Daoy (cell line): ENCODE measurements at places on chromosomes 7 and 10. TPM values are rescaled to one million over a fixed set of nuclear protein-coding genes. Genes with fewer than 3 reads are reported as not detected.

DNA sequence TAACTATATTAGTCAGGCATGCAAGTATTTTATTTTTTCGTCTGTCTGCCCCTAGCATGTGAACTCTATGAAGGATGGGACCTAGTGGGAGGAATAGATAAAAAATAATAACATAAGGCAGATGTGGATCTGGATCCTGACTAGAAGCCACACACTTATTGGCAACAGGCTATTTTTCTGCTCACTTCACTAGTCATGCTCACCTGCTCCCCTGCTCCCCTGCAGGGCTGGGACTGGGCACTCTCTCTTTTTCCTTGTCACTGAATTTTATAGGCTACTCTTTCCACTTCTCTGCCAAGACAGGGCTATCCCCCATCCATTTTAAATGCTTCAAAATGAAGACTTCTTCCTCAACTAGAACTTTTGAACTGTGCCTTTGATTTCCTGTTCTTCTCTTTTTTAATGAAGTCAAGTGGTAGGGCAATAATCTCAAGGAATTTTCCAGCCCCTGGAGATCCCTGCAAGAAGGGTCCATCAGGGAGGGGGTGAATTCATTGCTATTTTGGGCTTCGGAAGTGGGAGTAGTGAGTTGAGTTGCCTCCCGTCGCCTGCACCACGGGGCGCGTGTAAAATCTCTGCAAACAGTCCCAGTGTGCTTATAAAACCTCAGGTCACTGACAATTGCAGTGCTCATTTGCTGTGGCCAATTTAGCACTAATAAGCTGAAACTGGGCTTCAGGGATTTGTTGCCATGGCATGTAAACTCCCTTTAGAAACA, 156.7 kb upstream of the NPVF start:
- no peak for DNase-seq

- DNase-seq: no peak
Observed at GRCh38 chr7:22786290-22786932, 36.2 kb downstream of the TOMM7 start.

DNA sequence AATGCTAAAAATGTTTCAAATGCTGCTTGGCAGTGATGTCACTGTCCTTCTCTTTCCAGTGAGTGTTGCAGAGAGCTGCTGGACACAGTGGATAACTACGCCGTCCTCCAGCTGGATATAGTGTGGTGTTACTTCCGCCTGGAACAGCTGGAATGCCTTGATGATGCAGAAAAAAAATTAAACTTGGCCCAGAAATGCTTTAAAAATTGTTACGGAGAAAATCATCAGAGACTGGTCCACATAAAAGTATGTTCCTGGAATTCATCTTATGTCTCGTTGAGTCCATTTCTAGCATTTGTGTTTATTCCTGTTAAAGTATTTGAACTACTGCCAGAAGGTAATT, 25.2 kb downstream of the NUB1 start:
- DNase-seq: no peak

SP4 gene
- 15.3 and 19.3 TPM in 2 replicates for total RNA-seq

IRF5 gene
- total RNA-seq: 0.60 and 2.2 TPM in 2 replicates

DNA sequence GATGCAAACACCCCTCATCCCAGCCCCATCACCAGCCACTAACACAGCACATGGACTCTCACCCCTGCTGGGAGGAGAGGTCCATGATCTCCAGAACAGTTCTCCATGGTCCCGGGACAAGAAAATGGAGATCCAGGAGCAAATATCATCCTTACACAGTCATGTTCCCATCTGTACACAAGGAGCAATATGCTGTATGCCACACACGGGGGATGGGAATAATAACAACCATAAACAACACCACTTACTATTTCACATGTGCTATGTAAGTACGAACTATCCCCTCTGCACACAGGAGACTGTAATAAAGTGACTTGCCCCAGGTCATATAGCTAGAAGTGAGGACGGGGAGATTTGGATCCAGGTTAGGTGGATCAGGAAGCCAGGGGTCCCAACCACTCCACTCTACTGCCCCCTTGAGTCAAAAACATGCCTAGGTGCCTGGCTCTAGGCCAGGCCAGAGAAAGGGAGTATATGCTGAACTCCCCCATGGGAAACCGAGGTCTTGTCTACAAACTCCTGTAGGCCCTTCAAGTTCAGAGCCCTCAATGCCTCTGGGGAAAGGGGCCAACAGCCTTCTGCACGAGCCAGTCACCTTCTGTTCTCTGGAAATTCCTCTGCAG, 34.1 kb downstream of the LRRC20 start:
- DNase-seq: peak; percentile 44

DNA sequence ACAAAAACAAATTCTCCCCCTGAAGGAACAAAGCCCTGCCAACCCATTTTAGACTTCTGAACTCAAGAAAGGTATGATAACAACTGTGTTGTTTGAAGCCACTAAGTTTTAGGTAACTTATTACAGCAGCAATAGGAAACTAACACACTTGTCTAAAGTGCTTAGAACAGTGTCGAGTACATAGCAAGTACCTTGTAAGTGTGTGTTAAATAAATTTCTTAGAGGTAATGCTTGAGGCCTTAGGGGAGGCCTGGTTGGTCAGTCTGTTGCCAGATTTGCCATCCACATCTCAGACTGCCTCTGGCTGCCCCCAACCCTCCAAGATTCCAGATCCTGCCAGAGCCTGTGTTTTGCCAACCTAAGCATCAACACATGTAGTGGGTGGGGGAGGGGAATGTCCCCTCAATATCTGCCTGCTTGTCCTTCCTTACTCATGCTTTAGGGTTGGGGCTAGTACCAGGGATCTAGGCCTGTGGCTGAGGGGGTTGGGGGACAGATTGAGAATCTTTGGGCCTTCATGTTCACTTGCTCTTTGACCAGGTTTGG, 27.1 kb upstream of the PAX2 start:
- no peak for DNase-seq

GDI2 gene
- total RNA-seq: 340 and 354 TPM in 2 replicates

FAM3C gene
- 61.7 and 86.6 TPM in 2 replicates for total RNA-seq

DNA sequence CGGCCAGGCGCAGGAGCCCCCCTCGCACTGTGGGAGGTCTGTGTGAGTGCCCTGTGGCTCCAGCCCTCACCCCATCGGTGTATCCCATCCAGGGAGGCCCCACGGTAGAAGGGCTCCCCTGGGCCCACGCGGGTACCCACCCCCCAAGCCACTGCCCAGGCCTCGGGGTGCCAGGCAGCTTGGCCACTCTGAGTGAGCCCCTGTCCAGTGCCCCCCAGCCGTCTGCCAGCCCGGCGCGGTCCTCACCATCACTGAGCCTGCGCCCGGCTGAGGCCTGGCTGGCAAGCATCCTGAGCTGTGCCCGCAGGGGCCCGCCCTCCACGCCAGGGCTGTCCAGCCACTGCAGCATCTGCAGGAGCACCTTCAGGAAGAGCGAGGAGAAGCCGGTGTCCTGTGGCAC, 19.2 kb upstream of the MICALL2 start:
- no peak for DNase-seq

DNA sequence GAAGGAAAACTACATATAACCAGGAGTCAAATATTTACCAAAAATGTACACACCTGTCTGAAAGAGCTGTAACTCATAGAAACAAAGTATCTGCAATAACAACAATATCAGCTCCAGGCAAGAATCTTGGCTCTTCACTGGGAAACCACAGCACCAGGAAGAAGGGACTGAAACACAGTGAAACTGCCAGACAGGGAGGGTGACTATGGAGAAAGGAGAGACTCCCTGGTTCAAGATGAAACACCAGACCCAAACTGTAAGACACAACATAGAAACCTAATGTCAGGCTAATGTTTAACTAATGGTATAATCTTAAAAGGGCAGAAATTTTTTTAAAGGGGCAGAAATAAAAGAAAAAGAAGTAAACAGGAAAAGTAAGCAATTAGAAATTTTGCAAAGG, 11.5 kb upstream of the TAS2R39 start:
- DNase-seq: no peak

IPMK gene
- 3.0 and 3.9 TPM in 2 replicates for total RNA-seq

DNA sequence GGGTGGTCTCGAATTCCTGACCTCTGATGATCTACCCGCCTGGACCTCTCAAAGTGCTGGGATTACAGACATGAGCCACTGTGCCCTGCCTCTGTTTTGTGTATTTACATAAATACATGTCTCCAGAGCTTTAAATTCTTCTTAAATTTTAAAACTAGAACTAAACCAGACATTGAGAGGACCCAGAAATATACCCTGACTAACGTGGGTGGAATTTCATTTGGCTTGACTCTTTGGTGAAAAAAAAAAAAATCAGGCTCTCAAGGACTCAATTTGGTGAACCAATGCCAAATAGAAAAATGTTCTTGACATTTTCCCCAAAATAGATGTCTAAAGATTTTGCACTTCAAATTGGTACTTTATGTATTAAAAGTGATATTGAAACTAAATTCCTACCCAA, 16.6 kb upstream of the FAS start:
- DNase-seq: no peak
